Stomach (tissue), 19 donors: ENCODE measurements at places on chromosomes 12 and 14. TPM values are rescaled to one million over a fixed set of nuclear protein-coding genes. Genes with fewer than 3 reads are reported as not detected.

DNA sequence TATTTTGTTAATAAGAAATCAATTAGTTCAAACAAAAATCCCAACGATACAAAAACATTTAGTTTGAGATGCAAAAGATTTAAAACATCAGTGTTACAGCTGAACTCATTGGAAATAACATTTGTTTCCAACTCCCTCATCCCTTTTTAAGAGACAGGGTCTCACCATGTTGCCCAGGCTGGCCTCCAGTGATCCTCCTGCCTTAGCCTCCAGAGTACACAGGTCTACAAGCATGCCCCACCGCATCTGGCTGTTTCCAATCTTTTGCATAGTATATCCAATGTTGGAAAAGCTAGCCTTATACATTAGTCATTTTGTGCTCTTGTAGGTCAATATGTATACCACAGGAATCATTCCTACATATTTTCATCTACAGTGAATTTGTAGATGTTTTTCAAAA is 11.5 kb downstream of the RSRC2 start:
- peaks cover 9% of the 10 kb centered on the region for H3K4me1 ChIP-seq
- DNase-seq = no peak
- H3K4me3 ChIP-seq = no peak overlapping the region
- H3K27ac ChIP-seq = no peak overlapping the region

WASHC3 gene
- total RNA-seq = 222 TPM

KRT78 gene
- not detected for total RNA-seq

ALX1 gene
- total RNA-seq = not detected

CFL2 gene
- 214 TPM for total RNA-seq

DNA sequence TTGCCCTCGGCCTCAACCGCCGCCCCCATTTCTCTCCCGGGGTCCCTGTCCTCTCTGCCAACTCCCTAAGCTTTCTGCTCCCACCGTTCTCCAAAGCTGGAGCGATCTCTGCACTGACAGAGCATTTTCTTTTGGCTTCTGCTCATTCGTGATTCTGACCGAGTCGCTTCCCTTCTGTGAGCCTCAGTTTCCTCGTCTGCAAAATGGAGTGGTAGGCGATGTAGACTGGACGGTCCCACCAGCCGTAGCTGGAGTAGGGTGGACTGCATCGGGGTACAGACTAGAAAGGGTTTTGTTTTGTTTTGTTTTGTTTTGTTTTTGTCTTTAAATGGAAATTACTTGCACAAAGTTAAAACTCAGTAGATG is 2.4 kb downstream of the VSX2 start:
- H3K36me3 ChIP-seq = no peaks in the 10 kb centered on the region
- no peak overlapping the region for H3K4me3 ChIP-seq
- H3K27ac ChIP-seq = no peak overlapping the region
- H3K4me1 ChIP-seq = peaks cover 29% of the 10 kb centered on the region
- DNase-seq = no peak

NTS gene
- 5.5 TPM for total RNA-seq
